ENCODE measurements at places on chromosomes 1 and 21.

- no peak for DNase-seq
- no peaks in the 10 kb centered on the region for H3K36me3 ChIP-seq
- H3K27ac ChIP-seq = peak overlapping the region; percentile 36
- H3K27me3 ChIP-seq = no peaks in the 10 kb centered on the region
- no peak overlapping the region for H3K4me3 ChIP-seq
These were observed 192.4 kb downstream of the HMCN1 start for GRCh38 chr1:185926588-185926987.

GRCh38 chr21:38798081-38798480, 7.6 kb upstream of the ETS2 start:
- no peaks in the 10 kb centered on the region for H3K36me3 ChIP-seq
- H3K4me3 ChIP-seq = no peak overlapping the region
- H3K4me1 ChIP-seq = no peaks in the 10 kb centered on the region
- H3K27me3 ChIP-seq = no peaks in the 10 kb centered on the region
- DNase-seq = no peak

- H3K4me1 ChIP-seq = peaks cover 10% of the 10 kb centered on the region
- DNase-seq = no peak
- peaks cover 7% of the 10 kb centered on the region for H3K36me3 ChIP-seq
- H3K27me3 ChIP-seq = no peaks in the 10 kb centered on the region
- H3K4me3 ChIP-seq = no peak overlapping the region
These were observed 29.4 kb downstream of the FOXJ3 start for GRCh38 chr1:42305639-42306038.

- no peaks in the 10 kb centered on the region for H3K36me3 ChIP-seq
- no peak overlapping the region for H3K4me3 ChIP-seq
- no peak overlapping the region for H3K27ac ChIP-seq
- H3K4me1 ChIP-seq = no peaks in the 10 kb centered on the region
- H3K27me3 ChIP-seq = no peaks in the 10 kb centered on the region
These were observed 10.7 kb upstream of the ARHGEF11 start for GRCh38 chr1:157056269-157056668.

DNA sequence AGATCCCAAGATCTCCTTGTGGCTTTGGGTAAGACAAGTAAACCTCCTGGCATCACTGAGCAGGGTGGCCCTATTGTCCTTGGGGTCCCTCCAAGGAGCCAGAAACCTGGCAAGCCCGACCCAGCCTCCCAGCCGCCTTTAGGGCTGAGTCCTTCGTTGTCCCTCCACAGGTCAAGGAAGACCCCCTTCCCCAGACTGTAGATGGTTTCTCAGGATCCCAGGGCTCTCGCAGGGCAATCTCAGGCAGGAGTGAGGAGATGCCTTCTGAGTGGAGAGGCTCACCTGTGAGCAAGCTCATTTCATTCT, 71.6 kb upstream of the CSF3R start:
- no peak for DNase-seq
- peaks cover 78% of the 10 kb centered on the region for H3K27me3 ChIP-seq
- H3K4me3 ChIP-seq = no peak overlapping the region
- H3K4me1 ChIP-seq = no peaks in the 10 kb centered on the region
- no peaks in the 10 kb centered on the region for H3K36me3 ChIP-seq

GRCh38 chr1:186078245-186078644, 296.8 kb downstream of the TPR start:
- no peaks in the 10 kb centered on the region for H3K27me3 ChIP-seq
- DNase-seq = no peak
- no peak overlapping the region for H3K4me3 ChIP-seq
- no peak overlapping the region for H3K27ac ChIP-seq

GRCh38 chr21:34970167-34970500, 79.0 kb downstream of the RUNX1 start:
- H3K36me3 ChIP-seq = no peaks in the 10 kb centered on the region
- H3K27ac ChIP-seq = no peak overlapping the region
- no peaks in the 10 kb centered on the region for H3K27me3 ChIP-seq
- DNase-seq = no peak
